Hepatic stellate cell (primary cell): ENCODE measurements at places on chromosomes 7 and 10.

DNA sequence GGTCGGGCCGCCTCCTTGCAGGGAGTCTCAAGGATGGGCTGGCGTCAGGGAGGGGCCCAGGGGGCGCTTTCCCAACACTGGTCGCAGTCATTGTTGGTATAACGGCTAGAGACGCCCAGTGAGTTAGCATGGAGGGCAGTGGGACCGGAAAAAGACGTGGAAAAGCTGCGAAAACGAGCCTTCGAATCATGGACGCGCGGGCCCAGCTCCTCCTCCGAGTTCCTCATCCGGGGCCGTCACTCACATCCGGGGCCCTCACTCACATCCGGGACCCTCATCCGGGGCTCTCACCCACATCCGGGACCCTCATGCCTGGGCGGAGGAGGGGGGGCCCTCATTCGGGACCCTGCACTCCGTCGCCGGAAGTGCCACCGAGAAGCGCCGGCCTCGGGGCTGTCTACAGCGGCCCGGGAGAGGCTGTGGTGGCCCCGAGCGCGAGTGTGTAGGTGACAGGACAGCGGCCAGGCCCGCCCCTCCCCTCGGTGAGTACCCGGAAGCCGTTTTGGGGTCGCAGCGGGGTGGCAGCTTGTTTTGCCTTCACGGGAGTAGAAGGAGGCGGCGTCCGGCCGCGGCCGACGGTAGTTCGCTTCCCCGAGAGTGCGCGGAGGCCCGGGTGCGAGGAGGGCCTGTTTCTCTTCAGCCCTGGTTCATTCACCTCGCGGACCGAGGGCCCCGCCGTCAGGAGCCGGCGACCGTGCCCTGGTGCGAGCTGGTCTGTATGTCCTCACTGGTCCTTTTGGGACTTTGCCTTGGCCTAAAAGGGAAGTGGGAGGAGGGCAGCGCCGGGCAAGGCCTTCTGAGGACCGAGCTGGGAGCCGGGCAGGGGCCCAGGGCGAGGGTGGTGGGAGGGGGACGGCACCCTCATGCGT is at the start of gene ZNF655:
TSS of gene ZNF655 (plus strand) at position 337 of the 869 bp plus-strand sequence. CDS start 1,918 bp downstream, outside the sequence.
- peak; percentile 97 for DNase-seq

GRCh38 chr7:50742401-50742800 is 40.3 kb downstream of the GRB10 start:
- no peak for DNase-seq

DNA sequence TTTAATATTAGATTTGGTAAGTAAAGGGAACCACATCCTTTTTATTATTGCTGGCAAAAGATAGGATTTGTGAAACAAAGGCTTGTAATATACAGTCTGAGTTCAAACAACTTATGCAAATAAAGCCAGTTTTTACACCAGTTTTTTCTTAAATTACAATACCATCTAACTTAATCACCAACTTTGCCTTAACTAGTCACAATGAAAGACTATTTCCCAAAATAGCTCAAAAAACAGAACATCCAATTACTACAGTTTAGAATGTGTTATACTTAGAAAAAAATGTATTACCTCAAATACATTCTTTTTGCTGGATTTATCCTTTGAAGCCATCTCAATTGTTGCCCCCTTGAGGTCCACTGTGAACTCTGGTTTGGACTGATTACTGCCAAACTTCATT is 108.5 kb downstream of the ARHGAP12 start:
- DNase-seq = no peak

GRCh38 chr7:151752816-151753595 is 123.9 kb downstream of the PRKAG2 start:
- DNase-seq = no peak

GRCh38 chr10:117950408-117950807 is 96.3 kb downstream of the RAB11FIP2 start:
- DNase-seq = no peak

DNA sequence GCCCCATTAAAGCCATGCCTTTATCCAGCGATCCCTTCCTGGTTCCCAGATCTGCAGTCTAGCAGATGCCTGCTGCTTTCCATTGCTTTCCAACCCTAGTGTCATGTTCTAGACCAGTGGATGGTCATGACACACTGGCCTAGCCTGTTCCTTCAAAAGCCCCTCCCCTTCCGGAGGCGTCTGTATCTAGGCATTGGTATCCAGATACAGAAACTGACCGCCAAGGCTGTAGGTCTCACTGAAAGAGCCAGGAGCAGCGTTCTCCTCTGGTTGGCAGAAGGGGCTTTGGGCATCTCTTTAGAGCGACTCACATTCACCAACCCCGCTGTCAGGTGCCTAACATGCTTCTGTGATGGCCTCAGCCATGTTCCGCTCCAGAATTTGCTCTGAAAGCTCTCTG is 22.6 kb downstream of the JCAD start:
- DNase-seq = no peak

DNA sequence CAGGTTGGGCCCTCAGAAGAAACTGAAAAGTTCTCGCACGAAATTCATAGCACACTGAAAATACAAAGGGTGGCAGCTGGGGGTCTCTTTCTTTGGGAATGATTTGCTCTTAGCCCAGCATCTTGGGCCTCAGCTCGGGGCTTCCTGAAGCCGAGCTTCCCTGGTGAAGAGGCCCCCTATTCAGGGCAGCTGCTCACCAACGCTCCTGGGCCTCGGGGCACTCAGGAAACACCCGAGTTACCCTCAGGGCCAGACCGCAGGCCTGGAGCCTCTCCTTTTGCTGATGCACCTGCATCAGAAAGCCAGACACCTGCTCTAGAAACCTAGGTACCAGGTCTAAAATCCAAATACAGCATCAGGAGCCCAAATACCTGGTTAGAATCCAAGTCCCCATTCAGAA is 85.5 kb downstream of the PTPRE start:
- no peak for DNase-seq

DNA sequence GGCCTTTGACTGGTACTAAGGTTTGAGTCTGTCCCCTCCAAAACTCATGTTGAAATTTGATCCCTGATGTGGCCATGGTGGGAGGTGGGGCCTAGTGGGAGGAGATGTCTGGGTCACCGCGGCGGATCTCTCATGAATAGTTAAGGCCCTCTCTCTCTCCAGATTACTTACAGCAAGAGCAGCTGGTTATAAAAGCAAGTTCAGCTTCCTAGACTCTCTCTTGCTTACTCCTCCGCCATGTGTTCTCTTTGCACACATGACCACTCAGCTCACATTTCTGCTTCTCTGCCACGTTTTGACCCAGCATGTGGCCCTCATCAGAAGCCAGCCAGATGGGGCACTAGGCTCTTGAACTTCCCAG is 29.9 kb upstream of the ZMIZ1 start:
- DNase-seq = no peak

- DNase-seq = no peak
These were observed 78.8 kb downstream of the INPP5A start for GRCh38 chr10:132616170-132616995.

GRCh38 chr7:108824840-108825580 is 255.3 kb downstream of the DNAJB9 start:
- DNase-seq = no peak

GRCh38 chr10:64733980-64734379 is 1212.8 kb downstream of the REEP3 start:
- DNase-seq = no peak

DNA sequence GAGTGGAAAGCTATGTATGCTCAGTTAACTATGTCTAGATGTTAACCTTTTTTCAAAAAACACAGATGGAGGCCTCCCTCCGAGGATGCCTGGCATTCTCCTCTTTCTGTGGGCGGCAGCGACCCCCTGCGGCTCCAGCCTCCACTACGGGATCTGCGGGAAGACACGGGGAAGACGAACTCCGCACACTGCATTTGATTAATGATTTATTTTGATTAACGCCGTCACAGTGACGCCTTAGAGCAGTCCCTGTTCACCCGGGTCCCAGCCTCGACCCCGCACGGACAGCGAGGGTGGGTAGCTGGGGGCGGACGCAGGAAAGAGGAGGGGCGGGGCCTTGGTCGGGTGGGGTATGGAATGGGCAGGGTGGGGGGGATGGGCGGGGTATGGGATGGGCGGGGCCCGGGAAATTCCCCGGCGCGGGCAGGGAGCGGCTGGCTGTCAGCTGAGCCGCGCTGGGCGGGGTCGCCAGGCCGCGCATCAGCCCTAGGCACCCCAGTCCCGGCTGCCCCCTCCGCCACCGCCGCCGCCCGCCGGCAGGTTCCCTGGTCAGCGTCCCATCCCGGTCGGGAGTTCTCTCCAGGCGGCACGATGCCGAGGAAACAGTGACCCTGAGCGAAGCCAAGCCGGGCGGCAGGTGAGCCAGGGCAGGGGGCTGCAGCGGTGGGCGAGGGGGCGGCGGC is at the start of gene OPTN:
TSS of gene OPTN (plus strand) at position 498 of the 683 bp plus-strand sequence. CDS start 8,960 bp downstream, outside the sequence.
- DNase-seq = peak; percentile 87

DNA sequence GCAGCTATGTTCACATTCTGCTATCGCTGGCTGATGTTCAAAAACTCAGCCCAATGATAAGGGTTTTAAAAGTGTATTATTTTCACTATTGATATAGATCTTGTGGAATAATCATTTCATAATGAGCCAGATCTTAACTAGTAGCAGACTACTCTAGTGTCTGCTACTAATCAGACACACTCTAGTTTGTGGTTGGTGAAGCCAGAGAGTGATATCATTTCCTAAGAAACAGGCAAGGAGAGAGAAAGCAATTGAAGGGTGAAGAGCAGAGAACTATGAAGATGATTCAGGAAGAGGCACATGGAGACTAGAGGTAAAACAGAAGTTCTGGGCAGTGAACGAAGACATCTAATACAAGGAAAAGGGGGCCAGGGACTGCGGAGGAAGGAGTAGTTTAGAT is 58.2 kb upstream of the BET1 start:
- no peak for DNase-seq

GRCh38 chr10:56844978-56845529 is 484.0 kb upstream of the ZWINT start:
- no peak for DNase-seq

- peak; percentile 47 for DNase-seq
These were observed 69.3 kb downstream of the AP3M1 start for GRCh38 chr10:74081192-74081803.

GRCh38 chr10:22365644-22366434 is 20.5 kb downstream of the SPAG6 start:
- DNase-seq = no peak

- DNase-seq = no peak
These were observed 5.2 kb upstream of the YAE1 start for GRCh38 chr7:39560997-39561396.

- DNase-seq = no peak
These were observed 65.8 kb downstream of the SH2D4B start for GRCh38 chr10:80603516-80603915.

GRCh38 chr10:2949948-2950354 is 117.4 kb upstream of the PFKP start:
- no peak for DNase-seq

- DNase-seq = no peak
These were observed 63.0 kb downstream of the ABRAXAS2 start for GRCh38 chr10:124864421-124865193.
